ENCODE measurements at places on chromosomes 3 and 15. TPM values are rescaled to one million over a fixed set of nuclear protein-coding genes. Genes with fewer than 3 reads are reported as not detected.

HCLS1 gene
- polyA plus RNA-seq, result 91.9 TPM

CLDN18 gene
- not detected for polyA plus RNA-seq

MFGE8 gene
- 107 TPM for polyA plus RNA-seq

RPSA gene
- polyA plus RNA-seq, result 1,937 TPM

ILDR1 gene
- polyA plus RNA-seq, result 7.1 TPM

WNT7A gene
- 0.03 TPM for polyA plus RNA-seq

GHSR gene
- not detected for polyA plus RNA-seq

TRPM1 gene
- polyA plus RNA-seq, result not detected

EFCC1 gene
- polyA plus RNA-seq, result 0.46 TPM

SPSB4 gene
- 0.60 TPM for polyA plus RNA-seq

ZNF35 gene
- 3.0 TPM for polyA plus RNA-seq

PLSCR5 gene
- not detected for polyA plus RNA-seq

IQCH gene
- polyA plus RNA-seq, result 1.2 TPM

SOX14 gene
- not detected for polyA plus RNA-seq

Data from sigmoid colon (tissue), 7 donors.